ENCODE measurements at places on chromosomes 2 and 18.

- DNase-seq = no peak
Observed at GRCh38 chr2:28687640-28688385, 63.8 kb upstream of the PPP1CB start.

- DNase-seq = no peak
Observed at GRCh38 chr2:49236316-49236715, 82.0 kb upstream of the FSHR start.

DNA sequence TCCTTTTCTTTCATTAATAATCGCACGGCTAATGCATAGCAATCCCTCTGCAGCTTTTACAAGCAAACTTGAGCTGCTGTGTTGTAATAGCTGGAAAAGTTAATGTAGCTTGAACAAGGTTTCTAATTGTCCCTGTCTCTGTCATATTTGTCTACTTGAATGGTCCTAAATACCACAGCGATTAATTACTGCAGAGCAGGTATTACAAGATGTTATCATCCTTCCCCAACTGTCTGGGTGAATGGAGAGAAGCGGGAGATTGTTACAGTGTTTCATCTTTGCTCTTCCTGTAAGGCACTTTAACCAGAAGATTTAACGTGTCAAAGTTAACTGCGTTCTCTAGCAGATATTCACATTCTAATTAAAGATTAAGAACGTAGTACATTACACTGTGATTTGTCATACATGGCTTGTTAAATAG lies 422.2 kb upstream of the POU3F3 start:
- DNase-seq = no peak

- no peak for DNase-seq
Observed at GRCh38 chr2:63257473-63257872, 206.8 kb downstream of the OTX1 start.

- no peak for DNase-seq
Observed at GRCh38 chr2:168705534-168706470, 96.6 kb upstream of the NOSTRIN start.

Measured in CD4-positive, alpha-beta T cell treated with Interleukin-15 for 4 hours (primary cell).